Kasumi-1 (cell line): ENCODE measurements at places on chromosomes 16 and 17.

DNA sequence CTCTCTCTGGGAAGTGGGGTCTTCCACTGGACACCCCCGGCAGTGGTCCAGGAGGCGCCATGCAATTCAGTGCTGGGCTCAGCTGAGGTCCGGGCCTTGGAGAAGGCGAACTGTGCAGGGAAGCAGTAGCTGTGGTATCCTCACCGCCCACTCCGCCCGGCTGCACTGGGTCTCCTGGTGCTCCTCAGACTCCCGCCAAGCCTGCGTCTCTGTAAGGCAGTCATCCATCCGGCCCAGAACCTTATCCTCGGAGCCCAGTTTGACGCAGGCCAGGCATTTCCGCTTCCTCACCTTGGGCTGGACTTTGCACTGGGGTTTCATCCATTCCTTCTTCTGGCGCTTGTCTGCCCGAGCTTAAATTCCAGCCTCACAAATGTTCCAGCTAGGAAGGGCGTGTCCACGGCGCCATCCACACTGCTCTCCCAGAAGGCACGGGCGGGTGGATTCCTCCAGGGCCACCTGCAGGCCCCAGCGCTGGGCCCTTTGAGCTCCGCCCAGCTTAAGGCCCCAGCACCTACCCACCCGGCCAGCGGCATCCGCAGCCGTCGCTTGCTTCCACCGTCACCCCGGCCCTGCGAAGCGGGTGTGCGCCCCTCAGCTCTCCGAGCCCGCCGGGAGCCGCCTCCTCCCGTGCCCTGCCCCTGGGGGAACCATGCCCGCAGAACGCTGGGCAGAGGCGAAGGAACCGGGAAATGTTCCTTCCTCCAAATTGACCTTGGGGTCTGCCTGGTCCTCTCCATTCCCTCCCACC, 1884.8 kb downstream of the TP53TG3F start:
- no peak for DNase-seq

- DNase-seq = peak; percentile 62
Measured at GRCh38 chr17:28916302-28916934, 13.5 kb upstream of the DHRS13 start.

DNA sequence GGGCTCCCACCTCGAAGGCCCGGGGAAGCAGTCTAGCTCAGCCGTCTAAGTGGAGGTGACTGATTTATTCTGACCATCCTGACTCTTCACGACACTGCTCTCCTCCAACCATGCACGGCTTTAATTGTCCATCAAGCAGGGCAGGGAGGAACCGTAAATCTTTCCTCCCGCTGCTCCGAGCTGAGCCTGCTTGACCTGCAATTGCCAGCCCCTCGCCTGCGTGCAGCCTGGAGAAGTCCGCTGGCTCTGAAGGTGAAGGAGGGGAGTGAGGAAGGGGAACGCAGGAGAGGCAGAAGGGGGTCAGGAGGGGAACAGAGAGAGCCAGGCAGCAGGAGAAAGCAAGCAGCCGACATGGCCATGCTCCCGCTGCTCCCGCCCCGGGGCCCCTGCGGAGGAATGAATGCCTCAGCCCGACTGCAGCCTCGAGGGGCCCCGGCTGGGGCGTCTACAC, 10.1 kb downstream of the RBFOX3 start:
- no peak for DNase-seq

GRCh38 chr16:3536271-3536731, 35.5 kb downstream of the CLUAP1 start:
- DNase-seq = no peak

DNA sequence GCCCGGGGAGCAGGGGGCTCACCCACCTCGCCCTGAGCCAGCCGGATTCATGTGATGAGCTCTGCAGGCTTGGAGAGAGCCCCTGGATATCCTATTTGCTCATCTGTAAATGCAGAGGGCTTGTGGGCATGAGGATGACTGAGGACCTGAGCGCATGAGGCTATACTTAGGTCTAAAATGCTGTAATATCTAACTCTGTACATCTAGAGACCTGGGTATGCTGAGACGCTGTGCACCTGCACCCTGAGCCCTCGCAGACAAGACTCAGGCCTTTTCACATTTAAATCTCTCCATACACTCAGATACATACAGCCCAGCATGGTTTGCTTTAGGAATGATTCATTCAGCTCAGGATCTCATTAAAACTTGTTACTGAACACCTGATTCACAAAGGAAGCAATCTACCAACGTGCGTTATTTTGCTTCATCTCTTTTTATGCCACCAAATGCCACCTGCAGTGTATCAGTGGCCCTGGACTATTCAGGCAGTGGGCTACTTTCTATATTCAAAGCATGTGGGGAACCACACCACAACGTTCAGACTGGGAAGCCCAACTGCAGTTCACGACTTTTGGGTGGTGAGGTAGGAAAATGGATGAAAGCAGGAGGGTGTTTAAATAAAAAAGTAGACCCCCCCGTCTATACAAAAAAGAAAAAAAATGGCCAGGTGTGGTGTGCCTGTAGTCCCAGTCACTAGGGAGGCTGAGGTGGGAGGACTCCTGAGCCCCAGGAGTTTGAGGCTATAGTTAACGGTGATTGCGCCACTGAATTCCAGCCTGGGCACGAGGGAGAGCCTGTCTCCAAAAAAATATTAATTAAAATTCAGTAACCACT, 12.0 kb downstream of the USP7 start:
- DNase-seq = no peak

DNA sequence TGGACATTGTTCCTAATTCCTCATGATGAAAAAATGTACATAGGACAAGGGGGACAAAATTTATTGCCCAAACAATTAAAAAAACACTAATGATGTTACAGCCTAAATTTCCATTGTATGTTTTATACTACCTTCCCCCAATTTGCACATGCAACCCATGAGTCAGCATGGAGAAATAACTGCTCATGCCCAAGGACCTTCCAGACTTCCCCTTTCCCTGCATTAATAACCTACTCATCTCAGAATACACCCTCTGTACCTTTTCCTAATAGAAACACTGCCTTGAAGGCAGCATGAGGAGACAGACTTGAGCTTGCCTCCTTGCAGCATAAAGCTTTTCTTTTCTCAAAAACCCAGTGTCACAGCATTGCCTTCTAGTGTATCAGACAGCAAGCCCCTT, 2402.8 kb downstream of the TP53TG3F start:
- peak; percentile 16 for DNase-seq

DNA sequence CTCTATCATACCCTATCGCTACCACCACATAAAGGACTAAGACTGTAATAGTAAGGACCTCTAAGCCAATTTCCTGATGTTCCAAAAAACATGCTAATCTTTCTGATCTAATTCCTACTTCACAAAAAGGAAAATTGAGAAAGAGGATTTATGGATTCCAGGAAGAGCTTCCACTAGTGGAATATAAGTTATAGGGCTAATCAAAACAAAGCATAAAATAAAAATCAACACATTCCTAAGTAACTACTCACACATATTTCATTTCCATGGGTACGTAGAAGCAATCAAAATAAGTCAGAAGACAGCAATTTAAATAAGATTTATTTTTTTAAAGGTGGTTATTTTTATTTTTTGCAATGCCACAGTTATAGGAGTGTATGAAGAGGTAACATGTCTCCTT, 12.4 kb downstream of the CCDC43 start:
- DNase-seq = no peak

DNA sequence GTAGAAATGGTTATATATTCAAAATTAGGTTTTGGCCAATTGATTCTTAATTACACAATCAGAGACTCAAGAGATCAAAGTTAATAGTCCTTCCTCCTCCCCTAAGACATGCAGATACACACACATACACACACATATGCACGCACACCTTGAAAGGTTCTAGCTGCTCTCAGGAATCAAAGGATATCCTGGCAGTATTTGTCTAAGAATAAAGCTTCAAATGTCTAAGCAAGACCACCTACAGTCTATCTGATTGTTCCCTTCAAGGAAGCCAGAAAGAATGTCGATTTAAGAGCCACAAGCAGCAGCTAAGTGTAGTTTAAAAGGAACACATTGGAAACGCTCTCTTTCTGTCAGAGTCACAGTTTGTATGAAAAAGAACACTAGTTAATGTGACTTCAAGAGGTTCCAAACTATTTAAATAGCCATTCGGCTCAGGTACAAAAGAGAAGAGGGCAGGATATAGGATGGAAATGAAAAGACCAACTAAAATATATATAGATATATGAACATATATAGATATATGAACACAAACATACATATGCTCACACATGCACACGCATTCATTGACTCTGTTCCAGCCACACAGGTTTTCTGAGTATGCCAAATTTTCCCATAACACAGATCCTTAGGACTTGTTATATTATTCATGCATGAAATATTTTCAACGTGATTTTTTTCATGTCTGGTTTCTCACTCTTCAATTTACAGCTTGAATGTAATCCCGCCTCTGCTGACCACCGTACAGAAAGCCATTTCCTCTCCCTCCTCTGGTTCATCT, 79.0 kb downstream of the CDH8 start:
- DNase-seq = no peak

GRCh38 chr17:16947470-16947869, 24.4 kb downstream of the TNFRSF13B start:
- DNase-seq = no peak

DNA sequence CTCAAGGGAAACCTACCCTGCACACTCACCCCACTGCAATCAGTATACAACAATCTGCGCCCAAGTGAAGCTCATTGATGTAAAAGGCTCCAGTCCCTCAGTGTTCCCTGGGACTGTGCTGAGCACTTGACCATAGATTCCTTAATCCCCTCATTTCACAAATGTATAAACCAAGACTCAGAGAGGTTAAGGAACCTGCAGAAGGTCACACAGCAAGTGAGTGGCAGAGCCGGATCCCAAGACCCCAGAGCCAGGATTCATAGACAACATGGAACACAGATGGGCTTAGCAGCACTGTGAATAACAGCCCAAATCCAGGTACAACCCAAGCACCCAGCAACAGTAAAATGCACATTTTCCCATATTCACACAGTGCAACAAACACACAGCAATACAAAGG, 225.7 kb downstream of the C16orf78 start:
- DNase-seq = no peak
